Stimulated activated CD8-positive, alpha-beta memory T cell treated with anti-CD3 and anti-CD28 coated beads, Interleukin-2, amount 100 ng/mL, for 1 hour (primary cell): ENCODE measurements at places on chromosomes 2 and 18.

DNA sequence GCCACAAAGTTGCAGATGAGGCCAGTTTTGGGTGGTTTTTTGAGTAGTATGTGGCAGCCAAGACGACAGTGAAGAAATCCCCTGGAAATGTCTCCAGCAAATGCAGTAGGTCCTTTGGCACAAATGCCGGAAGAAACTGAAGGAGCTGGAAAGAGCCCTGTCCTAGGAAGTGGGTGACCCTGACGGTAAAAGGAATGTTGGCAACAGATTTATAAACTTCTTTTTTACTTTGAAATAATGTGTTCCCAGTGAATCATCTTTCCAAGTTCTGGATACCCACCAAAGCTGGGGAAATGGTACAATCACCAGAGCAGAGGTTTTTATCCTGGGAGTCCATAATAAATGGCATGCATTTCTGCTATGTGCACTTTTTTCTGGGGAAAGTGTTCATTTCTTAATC, 112.9 kb downstream of the CSRNP3 start:
- DNase-seq = no peak

DNA sequence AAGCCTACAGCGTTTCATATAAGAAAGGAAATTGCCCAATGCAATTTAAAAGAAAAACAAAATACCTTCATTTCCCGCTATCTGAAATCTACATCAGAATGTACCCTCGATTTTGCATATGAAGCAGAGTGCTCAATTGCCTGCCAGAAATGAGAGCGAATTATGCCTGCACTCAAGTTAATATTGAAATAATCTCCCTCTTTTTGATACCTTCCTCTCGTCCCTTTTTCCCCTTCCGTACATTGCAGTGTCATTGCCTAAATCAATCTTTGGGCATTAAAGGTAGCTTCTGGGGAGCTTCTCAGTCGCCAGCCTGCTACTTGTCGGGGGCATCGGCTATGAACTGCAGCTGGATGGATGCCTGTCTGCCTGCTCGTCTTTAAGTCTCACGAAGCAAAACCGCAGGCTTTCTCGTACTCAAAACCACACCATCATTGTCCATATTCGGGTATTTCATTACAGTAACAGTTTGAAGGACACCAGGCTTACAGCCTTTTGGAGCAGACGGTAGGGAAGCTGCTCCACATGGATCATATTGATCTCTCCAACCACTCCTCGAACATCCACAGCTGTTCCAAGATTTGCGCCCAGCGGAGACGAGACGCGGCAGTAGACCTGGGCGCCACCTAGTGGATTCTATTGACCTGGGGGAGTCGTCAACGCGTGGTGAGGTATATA, 64.0 kb upstream of the HNRNPA3 start:
- DNase-seq = peak; percentile 39

GRCh38 chr2:220393711-220394110, 766.3 kb downstream of the SLC4A3 start:
- DNase-seq = no peak

GRCh38 chr2:192073878-192074277, 120.9 kb downstream of the TMEFF2 start:
- DNase-seq = no peak

- DNase-seq = no peak
These were observed 182.3 kb downstream of the LOXHD1 start for GRCh38 chr18:46474487-46475389.

DNA sequence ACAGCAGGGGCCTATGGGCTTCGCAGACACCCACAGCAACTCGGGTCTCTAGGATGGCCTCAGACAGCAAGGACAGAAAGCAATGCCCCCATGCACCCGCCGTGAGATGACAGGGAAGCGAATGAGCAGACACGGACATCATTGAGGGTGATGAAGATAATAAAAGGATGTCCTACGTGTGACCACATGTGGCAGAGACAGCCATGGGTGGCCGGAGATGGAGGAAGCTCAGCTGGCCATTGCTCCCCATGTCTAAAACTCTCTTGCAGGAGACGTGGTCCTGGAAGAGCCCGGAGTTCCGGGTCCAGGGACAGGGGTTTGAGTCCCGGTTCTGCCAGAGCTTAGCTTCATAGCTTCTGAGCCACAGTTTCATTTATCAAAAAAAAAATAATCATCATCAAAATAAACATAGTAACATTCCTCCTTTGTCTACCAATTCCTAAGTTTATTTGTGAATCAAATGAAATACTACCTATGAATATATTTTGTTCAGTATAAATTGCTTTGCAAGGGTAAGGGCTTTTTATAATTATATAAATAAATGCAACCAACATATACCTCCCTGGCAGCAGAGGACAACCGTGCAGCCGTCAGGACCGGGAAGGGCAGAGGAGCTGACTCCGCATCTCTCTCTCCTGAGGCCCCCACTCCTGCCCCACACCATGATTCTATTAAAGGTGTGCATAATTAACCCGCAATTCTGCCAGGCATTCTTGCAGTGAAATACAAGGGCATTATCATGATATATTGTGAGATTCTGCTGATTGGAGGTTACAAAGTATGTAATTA, 401.4 kb upstream of the MYT1L start:
- no peak for DNase-seq

DNA sequence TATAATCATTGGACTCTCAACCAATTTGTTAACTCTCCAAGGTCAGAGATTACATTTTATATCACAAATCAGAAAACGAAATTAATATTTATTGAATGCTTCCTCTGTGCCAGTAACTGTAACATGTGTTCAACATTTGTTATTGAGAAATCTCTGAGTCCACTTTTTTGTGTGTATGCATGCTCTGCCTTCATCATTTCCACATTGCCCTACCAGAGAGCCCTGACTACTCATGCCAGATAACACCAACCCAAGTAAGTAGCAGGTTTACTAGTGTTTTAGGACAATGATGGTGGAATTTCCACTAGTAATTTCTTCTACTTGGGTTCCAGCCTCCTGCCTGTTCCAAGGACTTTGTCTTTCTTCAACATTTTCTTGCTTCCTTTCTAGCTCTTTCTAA, 14.2 kb upstream of the FAP start:
- DNase-seq = no peak

DNA sequence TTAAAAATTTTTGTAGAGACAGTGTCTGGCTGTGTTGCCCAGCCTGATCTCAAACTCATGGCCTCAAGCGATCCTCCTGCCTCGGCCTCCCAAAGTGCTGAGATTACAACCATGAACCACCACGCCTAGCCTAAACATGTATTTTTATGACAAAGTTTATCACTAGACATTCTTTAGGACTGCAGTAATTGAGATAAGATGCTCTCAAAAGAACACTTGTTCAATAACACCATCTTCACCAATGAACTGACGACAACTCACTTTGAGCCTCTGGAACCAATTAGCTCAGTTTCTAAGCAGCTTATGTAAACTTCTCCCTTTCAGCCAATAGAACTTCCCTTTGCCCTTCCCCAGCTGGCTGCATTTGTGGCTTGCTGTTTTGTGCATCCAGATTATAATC, 15.3 kb upstream of the PPP4R1 start:
- no peak for DNase-seq

DNA sequence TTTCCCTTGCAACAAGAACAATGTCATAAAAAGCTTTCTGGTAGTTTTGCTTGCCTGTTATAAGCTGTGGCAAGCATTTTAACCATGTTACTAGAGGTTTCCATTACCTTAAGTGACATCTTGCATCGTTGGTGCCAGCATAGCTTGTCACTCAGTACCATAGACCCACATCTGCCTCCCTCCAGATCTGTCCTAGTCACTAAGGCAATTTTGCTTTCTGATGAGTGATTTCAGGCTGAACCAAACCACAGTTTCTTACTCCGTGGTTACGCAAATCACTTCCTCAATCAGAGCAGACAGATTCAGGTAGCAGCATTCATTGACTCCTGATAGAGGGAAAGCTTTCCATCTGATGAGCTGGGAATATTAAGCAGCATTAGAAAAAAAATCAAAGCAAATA, 1057.5 kb upstream of the FAM98A start:
- no peak for DNase-seq

DNA sequence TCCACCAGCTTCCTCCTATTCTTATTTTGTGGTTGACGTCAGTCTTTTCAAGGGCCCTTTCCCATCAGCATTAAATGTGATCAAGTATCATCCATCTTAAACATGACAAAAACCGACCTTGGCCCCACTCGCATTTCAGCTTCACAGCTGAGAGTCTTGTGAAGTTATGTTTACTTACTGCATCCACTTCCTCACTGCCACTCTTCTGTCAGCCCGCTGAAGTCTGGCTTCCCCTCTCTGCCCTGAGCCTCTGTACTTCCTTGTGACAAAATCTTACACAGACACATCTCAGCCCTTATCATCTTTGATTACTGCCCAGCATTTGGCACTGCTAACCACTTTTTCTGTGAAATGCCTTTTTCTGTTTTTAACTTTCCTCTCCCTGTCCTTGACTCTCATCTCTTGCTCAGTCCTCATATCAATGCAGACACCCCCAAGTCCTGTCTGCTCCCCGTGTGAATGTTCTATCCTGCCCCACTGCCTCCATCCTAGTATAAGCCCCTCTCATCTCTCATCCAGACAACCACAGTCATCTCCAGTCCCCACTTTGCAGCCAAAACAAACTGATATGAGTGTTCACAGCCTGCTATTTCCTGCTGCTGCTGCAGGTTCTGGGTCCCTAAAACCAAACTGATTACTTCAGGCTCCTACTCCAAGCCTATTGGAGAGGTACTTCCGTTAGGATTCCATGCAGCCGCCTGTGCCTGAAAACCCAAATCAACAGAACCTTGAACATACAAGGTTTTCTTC, 31.4 kb downstream of the FOSL2 start:
- DNase-seq = no peak

GRCh38 chr2:79906139-79906890, 393.5 kb downstream of the CTNNA2 start:
- no peak for DNase-seq

- DNase-seq = no peak
These were observed 375.0 kb downstream of the LRRTM4 start for GRCh38 chr2:77147153-77147552.

DNA sequence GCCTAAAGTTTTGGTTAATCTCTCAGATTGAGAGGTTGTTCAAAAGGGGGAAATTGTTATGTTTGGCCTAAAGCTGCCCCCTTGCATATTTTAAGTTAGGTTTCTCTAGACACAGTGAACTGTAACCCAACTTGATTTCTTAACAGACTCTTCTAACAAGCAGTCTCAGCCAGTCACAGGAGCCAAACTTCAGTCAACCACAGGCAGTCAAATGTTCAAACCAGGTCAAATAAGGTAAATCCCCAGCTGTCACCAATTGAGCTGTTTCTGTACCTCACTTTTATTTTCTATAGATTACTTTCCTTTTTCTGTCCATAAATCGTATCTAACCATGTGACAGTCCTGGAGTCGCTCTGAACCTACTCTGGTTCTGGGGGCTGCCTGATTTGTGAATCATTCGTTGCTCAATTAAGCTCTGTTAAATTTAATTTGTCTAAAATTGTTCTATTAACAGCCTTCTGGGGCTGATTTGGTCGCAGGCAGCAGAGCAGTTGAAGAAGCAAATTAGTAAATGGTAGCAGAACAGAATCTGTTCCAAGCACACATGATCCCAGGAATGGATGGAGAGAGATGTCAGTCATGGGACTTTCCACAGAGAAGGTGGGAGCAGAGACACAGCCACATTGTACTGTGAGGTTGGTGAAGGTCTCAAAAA, 16.4 kb upstream of the NFU1 start:
- no peak for DNase-seq

DNA sequence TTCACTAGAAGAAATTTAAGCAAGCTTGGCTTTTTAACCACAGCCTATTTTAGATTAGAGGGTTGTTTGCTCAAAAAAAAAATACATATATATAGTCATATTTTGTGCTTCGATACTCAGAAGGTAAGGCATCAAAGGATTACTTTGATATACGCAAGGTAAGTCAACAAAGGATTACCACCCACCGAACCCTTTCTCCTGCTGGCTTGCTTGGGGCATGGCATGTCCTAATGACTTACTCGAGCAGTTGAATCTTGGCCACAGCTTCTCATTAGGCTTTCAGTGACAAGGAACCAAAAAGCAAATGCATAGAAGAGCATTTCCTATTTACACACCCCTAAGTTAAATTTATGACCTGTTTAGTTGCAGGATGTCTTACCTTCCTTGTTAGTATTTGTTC, 295.7 kb downstream of the AGAP1 start:
- DNase-seq = no peak

DNA sequence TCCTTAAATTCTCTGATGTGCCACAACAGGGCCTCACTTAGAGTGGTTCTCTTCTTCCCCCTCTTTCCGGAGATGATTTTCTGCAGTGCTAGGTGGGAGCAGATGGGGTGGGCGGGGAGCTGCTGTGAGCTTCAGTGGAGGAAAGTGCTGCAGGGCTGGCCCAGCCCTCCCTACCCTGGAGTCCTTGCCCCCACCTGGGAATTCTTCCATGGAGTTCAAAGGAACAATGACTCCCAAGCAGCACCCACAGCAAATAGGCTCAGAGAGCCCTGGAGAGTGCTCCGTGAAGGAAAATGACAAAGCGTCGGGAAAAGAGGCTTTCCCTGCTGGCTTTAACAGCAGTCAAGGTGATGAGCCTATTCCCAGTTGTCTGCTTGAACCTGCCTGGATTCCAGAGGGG, 28.8 kb downstream of the LOXHD1 start:
- DNase-seq = no peak

DNA sequence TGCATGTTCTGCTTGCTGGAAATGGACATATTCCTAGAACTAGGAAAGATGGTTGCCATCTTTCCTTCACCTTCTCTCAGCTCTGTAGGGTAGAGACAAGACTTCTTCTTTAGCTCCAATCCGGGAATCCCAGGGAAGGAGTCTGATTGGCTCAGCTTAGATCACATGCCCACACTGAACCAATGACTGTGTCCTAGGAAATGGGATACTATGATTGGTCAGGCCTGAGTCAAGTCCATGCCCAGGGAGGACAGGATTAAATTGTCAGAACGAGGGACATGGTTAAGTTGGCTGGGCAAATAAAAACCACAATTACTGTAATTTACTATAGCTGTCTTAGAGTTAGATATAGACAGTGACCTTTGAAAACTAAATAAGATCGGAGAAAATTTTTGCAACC, 31.4 kb downstream of the SEMA4F start:
- no peak for DNase-seq

DNA sequence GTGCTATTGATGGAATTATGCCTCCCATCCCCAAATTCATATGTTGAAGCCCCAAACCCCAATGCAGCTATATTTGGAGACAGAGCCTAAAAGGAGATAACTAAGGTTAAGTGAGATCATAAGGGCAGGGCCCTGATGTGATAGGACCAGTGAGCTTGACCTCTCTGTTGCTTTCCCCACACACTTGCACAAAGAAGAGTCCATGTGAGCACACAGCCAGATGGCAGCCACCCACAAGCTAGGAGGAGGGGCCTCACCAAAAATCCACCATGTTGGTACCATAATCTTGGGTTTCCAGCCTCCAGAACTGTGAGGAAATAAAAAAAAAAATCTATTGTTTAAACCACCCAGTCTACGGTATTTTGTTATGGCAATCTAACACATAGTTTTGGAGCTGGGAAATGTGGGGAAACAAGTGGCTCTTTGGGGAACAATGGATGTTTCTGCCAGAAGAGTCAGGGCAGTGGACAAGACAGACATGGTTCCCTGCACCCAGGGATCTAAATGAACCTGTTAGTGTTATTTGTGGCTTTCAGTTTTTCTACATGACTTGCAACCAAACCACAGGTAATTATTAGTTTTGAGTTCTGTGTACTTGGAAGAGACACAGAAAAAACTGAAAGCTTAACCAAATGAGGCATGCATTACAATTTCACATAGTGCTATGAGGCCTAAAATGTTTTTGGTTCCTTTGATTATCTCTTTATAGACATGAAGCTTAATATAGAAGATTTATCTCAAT, 259.1 kb downstream of the LTBP1 start:
- no peak for DNase-seq

GRCh38 chr2:37654419-37654818, 17.0 kb downstream of the CDC42EP3 start:
- no peak for DNase-seq
